ENCODE measurements at places on chromosomes 5 and 9.

GRCh38 chr5:97136475-97136874 lies 5.9 kb downstream of the LIX1 start:
- DNase-seq = no peak

DNA sequence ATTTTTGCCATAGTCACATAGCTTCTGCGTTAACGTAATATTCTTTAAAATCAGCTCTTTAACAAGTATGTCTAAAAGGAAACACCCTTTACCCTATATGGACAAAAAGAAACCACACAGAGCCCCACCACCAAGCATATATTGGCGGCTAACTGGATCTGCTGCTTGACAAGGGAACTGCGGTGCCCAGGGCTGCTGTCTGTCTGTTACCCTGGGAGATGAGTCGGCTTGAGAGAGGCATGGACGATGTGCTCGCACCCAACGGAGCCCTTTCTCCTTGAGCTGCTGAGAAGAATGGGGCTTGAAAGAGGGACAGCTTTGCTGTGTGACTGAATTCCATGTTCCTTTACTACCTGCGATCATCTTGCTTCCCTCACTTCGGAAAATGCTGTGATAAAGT lies 158.6 kb upstream of the SHB start:
- no peak for DNase-seq

GRCh38 chr5:32144378-32145207 lies 29.5 kb downstream of the GOLPH3 start:
- no peak for DNase-seq

DNA sequence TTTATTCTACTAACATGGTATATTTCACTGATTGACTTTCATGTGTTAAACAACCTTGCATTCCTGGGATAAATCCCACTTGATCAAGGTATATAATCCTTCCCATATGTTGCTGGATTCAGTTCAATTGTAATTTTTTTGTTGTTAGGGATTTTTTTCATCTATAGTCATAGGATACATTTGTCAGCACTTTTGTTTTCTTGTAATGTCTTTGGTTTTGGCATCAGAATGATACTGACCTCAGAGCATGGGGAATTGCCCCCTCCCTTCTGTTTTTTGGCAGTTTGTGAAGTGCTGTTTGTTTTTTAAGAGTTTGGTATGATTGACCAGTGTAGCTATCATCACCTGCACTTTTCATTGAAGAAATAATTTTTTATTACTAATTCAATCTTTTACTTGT lies 176.8 kb upstream of the RASEF start:
- DNase-seq = no peak

DNA sequence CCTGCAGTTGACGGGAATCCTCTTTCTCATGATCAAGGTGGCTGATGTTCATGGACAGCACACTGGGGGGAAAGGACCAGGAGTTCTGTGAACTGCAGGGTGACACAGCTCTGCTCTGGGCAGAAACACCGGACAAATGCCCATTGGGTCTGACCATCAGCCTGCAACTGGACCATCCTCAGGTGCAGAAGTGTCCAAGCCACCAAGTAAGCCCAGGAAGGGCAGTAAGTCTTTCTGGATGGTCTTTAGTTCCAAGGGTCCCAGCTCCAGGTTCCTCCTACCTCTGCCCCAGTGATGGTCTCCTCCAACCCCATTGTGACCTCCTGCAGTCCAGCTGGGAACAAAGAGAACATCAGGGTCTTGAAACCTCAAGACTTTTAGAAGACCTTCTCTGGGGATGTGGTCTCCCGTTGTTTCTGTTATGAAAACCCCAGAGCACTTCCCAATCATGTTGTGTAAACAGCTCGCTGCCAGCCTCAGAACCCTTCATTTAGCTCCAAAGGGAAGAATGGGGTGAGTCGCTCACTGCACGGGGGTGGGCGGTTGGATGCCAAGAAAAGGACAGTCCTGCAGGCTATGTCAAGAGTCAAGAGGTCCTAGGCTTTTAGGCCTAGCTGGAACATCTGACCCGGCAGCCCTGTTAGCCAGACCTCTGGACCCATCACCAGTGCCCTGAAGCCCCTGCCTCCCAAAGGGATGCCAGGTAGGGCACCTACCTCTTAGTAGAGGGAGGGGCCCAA lies 41.8 kb upstream of the TCF7 start:
- DNase-seq = no peak

GRCh38 chr5:84487963-84488362 lies 103.3 kb upstream of the EDIL3 start:
- DNase-seq = no peak

DNA sequence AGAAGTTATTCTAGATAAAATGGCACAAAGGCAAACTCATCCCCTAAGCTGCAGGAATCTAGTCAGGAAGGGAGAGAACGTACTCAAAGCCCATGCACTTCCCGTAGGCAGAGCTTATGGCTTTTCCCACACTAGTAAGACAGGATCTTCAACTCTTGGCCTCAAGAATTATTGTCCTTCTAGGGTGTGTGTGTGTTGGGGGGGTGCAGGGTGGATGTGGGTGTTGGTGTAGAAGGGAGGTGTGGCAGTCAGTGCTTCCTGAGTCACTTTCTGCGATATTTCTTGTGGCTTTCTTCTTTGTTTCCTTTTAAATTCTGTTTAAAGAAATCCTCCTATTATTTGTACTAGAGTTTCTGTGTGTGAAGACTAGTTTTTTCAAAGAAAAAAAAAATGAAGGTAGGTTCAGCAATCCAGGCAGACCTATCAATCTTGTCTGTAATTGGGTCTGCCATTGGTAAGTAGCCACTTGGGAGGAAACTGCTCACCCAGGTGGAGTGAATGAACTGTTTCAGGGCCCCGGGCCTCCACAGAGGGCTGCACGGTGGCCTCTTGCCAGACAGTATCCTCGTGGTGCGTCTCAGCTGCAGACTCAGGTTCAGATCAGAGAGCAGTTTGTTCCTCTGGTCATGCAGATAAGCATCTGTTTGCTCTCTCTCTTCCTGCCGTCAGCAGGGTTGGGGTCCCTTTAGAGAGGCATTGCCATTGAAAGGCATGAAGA lies 131.9 kb downstream of the NPR3 start:
- no peak for DNase-seq

- no peak for DNase-seq
Observed at GRCh38 chr5:55220433-55221185, 6.5 kb downstream of the MCIDAS start.

GRCh38 chr5:141692919-141693725 lies 11.1 kb upstream of the ARAP3 start:
- DNase-seq = peak; percentile 83

DNA sequence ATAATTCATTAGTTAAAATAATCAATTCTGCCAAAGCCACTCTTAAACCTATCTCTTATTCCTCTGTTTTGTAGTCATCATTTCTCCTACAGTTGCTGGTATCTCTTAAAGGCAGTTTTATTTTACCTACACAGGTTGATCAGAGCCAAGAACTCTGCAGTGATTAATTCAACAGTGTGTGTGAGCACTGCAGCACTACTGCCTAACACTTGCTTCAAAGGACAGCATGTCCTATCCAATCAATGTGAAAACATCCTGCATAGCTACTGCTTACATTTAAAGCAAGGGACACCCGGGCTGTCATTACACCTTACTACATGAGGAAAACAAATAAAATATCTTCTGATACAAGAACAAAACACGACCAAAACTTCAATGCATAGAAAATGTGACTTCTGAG lies 45.1 kb upstream of the HK3 start:
- DNase-seq = no peak

DNA sequence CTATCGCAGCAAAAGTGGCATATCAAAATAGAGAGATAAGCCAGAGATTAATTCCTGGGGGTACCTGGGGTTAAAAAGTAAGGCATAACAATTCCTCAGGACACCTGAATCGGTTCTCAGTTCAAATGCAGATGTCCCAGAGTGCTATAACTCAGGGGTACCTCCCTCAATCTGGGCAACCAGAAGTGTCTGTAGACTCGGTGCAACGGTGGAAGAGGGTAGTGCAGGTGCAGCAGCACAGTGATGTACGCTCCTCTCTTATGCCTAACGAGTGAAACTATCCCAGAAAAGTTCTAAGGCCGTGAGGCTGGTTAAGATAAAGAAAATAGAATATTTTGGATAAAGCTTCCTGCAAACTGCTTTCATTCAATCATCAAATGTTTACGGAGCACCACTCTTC lies 7.9 kb upstream of the NR4A3 start:
- no peak for DNase-seq

GRCh38 chr9:91549177-91549576 lies 125.5 kb upstream of the NFIL3 start:
- no peak for DNase-seq

DNA sequence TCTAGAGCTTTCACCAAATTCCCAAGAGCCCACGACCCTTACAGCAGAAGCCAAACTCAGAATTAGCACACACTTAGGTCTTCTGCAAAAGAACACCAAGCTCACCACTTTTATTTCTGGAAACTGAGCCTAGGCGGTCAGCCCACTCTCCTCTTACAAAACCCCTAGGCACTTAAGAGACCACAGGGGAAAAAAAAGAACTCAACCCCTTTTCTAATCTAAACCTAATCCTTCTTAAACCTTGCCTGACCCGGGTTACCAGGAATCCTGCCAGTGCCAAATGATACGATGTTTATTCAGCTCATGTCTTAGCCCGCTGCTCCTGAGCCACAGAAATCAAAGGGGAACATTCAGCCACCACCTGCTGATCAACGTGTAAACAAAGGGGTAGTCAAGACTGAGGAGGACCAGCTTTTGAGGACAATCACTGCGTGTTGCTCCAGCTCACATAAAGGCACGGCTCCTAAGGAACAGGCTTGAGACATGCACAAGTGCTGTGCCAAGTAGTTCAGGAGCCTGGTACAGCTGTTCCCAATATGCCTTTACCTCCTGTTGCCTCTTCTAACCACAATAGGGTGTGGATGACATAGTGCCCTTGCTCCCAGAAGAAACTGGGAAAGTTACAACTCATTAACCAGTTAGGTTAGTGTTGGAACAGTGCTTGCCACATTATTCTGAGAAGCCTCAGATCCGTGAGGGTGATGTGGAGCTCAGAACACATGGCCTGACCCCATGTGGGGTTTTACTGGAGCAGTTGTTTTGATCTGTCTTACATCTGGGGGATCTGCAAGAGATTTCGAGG lies 49.3 kb downstream of the ZFAND5 start:
- peak; percentile 20 for DNase-seq

- DNase-seq = no peak
Observed at GRCh38 chr5:125424402-125425141, 678.1 kb upstream of the ZNF608 start.

- DNase-seq = no peak
Observed at GRCh38 chr9:121972501-121972981, 120.6 kb downstream of the TTLL11 start.

- DNase-seq = no peak
Observed at GRCh38 chr5:88682131-88682530, 200.9 kb downstream of the MEF2C start.

GRCh38 chr5:149300441-149300840 lies 28.8 kb downstream of the AFAP1L1 start:
- DNase-seq = no peak

GRCh38 chr9:27073841-27074728 lies 34.9 kb upstream of the TEK start:
- no peak for DNase-seq

- peak; percentile 49 for DNase-seq
Observed at GRCh38 chr9:91047993-91048607, 246.5 kb downstream of the SYK start.

GRCh38 chr5:153534102-153534501 lies 43.6 kb downstream of the GRIA1 start:
- DNase-seq = no peak

DNA sequence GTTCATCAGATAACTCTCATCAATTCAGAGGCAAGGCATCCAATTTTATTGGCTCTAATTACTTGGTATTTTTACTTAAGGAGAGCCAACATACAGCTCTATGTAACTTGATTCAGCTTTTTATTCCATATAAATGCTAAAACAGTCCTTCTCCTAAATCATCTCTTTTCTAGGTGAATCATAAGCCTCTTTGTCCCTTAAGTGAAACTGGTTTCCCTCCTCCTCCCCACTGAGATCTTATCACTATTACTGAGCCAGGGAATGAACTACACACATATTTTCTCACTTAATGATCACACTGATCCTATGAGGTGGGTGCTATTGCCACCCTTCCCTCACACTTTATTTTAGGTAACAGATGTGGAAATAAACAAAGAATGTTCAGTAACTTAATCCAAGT lies 1143.8 kb downstream of the MAT2B start:
- DNase-seq = no peak

DNA sequence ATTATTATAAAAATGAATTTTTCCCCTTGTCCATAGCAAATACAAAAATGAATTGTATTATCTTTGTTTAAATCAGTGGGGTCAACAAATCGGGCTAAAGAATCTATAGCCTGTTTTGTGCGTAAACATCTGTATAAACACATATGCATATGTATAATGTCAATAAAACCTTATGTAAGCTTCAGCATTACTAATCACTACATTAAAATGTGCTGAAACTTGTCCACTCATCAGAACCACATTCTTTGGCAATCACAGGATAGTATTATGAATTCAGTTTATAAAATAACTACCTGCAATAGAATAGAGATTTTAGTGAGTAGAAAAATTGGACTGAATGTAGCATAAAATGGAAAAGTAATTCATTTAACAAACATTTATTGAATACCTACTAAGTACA lies 30.6 kb downstream of the RGMB start:
- DNase-seq = no peak

DNA sequence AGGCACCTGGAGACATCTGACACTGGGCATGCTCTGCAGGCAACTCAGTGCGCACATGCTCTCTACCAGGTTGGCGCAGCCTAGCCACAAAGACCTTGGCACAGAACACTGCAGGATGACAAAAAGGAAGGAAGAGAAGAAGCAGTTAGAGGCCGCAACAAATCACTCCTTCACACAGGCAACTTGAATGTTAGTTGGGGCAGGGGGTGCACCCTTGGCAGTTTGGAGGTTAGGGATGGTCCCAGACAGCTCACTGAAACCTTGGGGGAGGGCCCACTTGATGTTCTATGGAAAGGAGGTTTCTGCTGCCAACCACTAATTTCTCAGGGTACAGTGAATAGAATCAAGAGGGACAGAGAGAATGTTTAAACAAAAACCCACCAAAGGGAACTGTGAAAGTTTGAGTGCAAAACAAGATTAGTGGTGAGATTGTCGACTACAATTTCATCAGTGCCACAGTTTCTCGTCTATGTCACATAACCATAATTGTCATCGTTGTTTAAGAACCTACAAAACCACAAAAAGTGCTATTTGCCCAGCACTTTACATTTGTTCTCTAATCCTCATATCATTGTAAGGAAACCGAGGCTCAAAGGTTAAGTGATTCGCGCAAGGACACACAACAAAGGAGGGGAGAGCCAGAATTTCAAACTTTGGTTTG lies 48.7 kb downstream of the FBXW11 start:
- no peak for DNase-seq

DNA sequence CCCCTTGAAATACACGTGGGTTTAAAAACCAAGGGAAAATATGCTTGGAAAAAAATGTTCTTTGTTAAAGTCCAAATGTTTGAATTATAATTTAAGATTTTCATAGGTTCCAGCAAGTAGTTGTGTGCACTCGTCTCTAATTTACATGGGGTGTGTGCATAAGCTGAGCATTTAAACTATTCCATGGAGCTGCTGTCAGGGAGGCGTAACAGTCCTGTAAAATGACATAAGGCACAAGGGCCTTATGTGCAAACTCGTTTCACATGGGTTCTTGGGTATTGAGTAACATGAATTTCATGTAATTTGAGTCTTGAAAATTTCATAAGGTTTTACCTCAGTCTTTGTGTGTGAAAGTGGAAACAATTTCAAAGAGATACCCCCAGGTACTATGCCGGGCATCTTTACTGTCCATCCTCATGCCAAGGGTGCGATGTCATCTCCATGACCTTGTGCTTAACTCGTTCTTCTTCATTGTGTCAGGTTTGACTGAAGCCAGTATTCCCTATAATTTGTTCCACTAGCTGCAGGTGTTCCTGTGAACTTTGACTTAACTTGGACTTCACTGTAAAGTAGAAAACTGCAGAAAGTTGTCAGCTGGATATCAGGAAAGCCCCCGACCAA lies 359.3 kb downstream of the SH3GL2 start:
- DNase-seq = no peak
